ENCODE measurements at places on chromosomes 16 and 17. TPM values are rescaled to one million over a fixed set of nuclear protein-coding genes. Genes with fewer than 3 reads are reported as not detected.
A peak's percentile ranks its signal among the peaks of the same experiment; 100 is the strongest.

DNA sequence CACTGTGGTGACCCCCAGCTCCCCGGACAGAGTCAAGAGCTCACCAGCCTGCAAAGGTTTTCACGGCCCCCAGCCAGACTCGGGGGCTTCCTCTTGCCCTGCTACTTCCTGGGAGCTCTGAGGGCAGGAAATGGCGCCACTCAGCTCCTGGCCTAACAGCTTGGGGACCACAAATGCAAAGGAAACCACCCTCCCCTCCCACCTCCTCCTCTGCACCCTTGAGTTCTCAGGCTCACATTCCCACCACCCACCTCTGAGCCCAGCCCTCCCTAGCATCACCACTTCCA is 375 bp upstream of the SPN start:
- H3K27me3 ChIP-seq: no peaks in the 10 kb centered on the region
- peak overlapping the region; percentile 34 for H3K4me3 ChIP-seq
- no peak overlapping the region for H3K27ac ChIP-seq
- no peaks in the 10 kb centered on the region for H3K4me1 ChIP-seq

DNA sequence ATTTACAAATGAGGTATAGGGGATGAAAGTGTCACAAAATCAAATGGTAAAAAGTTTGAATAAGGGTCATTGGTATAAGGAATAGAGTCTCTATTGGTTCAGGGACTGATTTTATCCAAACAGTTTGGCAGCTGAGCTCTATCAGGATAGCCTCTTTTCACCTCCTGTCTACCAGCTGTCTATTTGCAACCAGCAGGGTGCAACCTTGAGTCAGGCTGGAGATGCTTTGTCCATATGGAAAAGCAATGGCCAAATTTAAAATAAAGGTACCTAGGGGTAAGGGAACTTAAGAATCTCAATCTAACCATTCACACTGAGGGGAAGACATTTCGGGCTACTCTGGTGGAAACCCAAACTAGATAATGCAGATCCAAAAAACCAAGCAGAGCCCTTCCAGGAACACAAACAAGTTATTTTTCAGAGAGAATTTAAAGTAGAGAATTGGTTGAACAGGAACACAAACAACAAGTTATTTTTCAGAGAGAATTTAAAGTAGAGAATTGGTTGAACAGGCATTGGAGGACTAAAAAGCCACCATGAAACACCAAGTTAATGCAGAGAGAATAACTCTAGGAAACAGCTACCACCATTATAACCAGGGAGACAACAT is 12.6 kb upstream of the CA10 start:
- no peaks in the 10 kb centered on the region for H3K36me3 ChIP-seq
- H3K27ac ChIP-seq: no peak overlapping the region
- DNase-seq: no peak
- H3K27me3 ChIP-seq: no peaks in the 10 kb centered on the region
- H3K4me1 ChIP-seq: no peaks in the 10 kb centered on the region

MMP15 gene
- total RNA-seq: 2.9 TPM

KRTAP4-5 gene
- total RNA-seq: not detected

GRCh38 chr17:8131844-8132441 is 8.0 kb upstream of the HES7 start:
- no peaks in the 10 kb centered on the region for H3K36me3 ChIP-seq
- DNase-seq: no peak
- no peak overlapping the region for H3K27ac ChIP-seq
- H3K27me3 ChIP-seq: peaks cover 35% of the 10 kb centered on the region
- H3K4me3 ChIP-seq: no peak overlapping the region

DNA sequence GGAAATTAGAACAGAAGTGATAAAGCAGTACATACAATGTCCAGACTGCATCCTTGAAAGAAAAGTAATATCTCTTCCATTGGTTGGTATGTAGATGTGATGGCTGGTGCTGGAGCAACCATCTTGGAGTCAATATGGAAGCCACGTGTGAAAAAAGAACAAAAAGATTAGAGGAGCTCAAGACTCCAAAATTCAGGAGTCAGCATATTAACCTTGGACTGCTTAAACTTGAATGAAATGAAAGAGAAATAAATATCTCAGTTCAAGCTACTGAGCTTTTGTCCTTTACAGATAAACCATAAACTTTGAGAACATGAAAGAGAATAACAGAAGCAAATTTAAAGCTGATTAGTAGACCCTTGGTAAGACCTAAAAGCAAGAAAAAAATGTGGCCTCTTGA is 197.9 kb downstream of the HS3ST3B1 start:
- no peaks in the 10 kb centered on the region for H3K4me1 ChIP-seq
- H3K36me3 ChIP-seq: no peaks in the 10 kb centered on the region
- H3K27ac ChIP-seq: no peak overlapping the region
- DNase-seq: no peak
- H3K4me3 ChIP-seq: no peak overlapping the region
- no peaks in the 10 kb centered on the region for H3K27me3 ChIP-seq

- no peaks in the 10 kb centered on the region for H3K4me1 ChIP-seq
- H3K27ac ChIP-seq: no peak overlapping the region
- no peaks in the 10 kb centered on the region for H3K27me3 ChIP-seq
Observed at GRCh38 chr17:60862482-60862881, 184.8 kb downstream of the BCAS3 start.

PLA2G10 gene
- not detected for total RNA-seq

GRCh38 chr17:67818110-67819002 is 6.9 kb upstream of the BPTF start:
- no peaks in the 10 kb centered on the region for H3K36me3 ChIP-seq
- H3K27me3 ChIP-seq: peaks cover 8% of the 10 kb centered on the region
- no peaks in the 10 kb centered on the region for H3K4me1 ChIP-seq
- H3K4me3 ChIP-seq: no peak overlapping the region
- DNase-seq: no peak
- H3K27ac ChIP-seq: no peak overlapping the region

- no peaks in the 10 kb centered on the region for H3K4me1 ChIP-seq
- H3K27me3 ChIP-seq: no peaks in the 10 kb centered on the region
- DNase-seq: no peak
- no peak overlapping the region for H3K4me3 ChIP-seq
Observed at GRCh38 chr17:56744721-56745120, 89.0 kb downstream of the C17orf67 start.

GRCh38 chr17:11053846-11054245 is 187.2 kb upstream of the SHISA6 start:
- DNase-seq: no peak
- no peaks in the 10 kb centered on the region for H3K4me1 ChIP-seq
- H3K27me3 ChIP-seq: no peaks in the 10 kb centered on the region
- H3K27ac ChIP-seq: no peak overlapping the region

DNA sequence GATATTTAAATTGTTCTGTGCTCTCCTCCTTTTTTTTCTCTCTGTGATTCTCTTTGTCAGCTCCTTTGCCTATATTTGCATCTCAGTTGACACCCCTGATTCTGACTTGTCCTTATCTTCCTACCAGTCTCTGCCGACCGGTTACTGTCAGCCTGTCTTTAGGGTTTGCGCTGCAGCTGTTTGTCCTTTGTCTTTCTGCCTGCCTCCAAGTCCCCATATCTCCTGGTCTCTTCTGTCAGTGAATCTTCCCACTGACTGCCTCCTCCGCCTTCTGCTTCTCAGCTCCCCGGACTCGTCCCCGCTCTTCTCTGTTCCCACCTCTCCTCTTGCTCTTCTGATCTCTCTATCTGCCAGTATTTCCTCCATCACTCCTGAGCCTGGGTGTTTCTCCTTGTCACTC is 5.2 kb downstream of the TLCD2 start:
- H3K36me3 ChIP-seq: no peaks in the 10 kb centered on the region
- no peak for DNase-seq
- no peaks in the 10 kb centered on the region for H3K27me3 ChIP-seq
- H3K4me3 ChIP-seq: no peak overlapping the region
- no peak overlapping the region for H3K27ac ChIP-seq

DNA sequence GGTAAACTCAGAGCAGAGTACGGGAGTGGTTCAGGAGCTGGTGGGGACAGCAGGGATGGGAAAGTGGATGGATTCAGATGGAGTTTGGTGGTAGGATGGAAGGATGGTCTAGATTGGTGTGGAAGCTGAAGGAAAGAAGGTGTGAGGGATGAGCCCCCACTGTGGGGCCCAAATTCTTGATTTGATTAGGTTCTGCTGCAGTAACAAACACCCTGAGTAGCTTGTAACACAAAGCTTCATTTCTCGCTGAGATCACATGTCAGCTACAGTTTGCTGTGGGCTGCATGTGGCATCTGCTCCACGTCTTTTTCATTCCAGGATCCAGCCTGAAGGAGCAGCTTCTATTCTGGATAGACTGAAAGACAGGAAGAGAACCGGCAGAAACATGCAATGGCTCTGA is 143.8 kb downstream of the IRX3 start:
- H3K36me3 ChIP-seq: no peaks in the 10 kb centered on the region
- no peaks in the 10 kb centered on the region for H3K27me3 ChIP-seq
- H3K27ac ChIP-seq: no peak overlapping the region

DNA sequence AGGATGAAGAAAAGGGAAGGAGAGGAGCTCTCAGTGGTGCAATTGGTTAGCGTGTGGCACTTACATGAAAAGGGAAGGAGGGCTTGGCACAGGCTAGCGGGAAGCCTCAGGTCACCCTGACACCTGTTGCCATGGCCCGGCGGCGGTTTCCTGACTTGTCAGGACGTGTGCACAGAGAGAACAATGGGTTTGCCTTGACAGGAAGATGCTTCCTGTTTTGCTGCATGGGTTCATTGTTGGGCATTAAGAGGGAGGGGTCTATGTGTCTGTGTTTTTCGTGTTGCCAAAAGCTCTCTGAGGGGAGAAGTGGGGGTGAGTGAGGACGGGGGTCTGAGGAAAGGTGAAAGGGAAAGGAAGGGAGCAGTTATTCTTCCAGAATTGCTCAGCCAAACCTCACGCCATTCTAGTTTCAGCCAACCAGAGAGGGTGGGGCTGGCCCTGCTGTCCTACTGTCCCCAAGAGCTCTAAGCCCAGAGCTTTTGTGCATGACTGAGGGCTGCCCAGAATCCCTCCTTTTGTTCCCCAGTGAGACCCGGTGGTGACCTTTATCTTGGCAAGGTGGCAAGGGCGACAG is 17.1 kb upstream of the CCR7 start:
- H3K27ac ChIP-seq: peak overlapping the region; percentile 83
- peaks cover 42% of the 10 kb centered on the region for H3K4me1 ChIP-seq
- peak; percentile 32 for DNase-seq
- H3K4me3 ChIP-seq: no peak overlapping the region

DNA sequence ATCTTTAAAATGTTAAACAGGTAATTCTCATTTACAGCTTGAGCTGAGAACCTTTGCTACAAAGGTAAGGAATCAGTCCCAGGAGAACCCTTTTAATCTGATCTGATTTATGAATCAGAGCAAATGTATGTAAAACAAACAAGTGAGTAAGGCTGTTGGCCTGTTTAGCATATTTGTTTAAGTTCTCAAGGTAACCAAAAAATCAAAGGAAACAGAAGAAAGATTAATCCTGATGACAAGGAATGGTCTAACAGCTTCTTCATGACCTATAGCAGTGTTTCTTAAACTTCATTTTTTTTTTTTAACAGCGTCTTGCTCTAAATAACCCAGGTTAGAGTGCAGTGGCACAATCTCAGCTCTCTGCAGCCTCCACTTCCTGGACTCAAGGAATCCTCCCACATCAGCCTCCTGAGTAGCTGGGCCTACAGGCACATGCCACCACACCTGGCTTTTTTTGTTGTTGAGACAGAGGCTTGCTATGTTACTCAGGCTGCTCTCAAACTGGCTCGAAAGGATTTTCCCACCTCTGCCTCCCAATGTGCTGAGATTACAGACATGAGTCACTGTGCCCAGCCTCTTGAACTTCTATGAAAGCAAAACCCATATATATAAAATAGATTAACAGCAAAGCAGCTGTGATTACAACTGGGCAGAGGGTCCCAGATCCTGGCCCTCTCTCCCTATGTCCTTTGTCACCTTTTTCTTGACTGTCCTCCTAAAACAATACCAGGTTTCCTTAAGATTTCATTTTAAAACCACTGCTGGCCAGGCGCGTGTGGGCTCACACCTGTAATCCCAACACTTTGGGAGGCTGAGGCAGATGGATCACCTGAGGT is 5.1 kb upstream of the JPT1 start:
- peaks cover 15% of the 10 kb centered on the region for H3K4me1 ChIP-seq
- peaks cover 15% of the 10 kb centered on the region for H3K36me3 ChIP-seq

KREMEN2 gene
- total RNA-seq: 2.1 TPM

C16orf95 gene
- total RNA-seq: 0.95 TPM

GRCh38 chr17:10435096-10435495 is 13.3 kb upstream of the MYH8 start:
- no peak overlapping the region for H3K27ac ChIP-seq
- no peaks in the 10 kb centered on the region for H3K36me3 ChIP-seq
- H3K27me3 ChIP-seq: peaks cover 3% of the 10 kb centered on the region

TMEM204 gene
- total RNA-seq: 4.3 TPM

HIGD1B gene
- 5.5 TPM for total RNA-seq

DNA sequence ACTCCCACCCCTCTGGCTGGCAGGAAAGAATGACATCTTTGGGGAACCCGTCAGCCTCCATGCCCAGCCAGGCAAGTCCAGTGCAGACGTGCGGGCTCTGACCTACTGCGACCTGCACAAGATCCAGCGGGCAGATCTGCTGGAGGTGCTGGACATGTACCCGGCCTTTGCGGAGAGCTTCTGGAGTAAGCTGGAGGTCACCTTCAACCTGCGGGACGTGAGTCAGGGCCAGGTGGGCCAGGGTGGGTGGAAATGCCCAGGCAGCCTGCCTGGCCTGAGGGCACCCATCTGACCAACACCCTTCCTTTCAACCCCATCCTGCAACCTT is 8.1 kb upstream of the DCAF7 start:
- H3K4me1 ChIP-seq: peaks cover 6% of the 10 kb centered on the region
- no peak overlapping the region for H3K4me3 ChIP-seq
- no peak for DNase-seq
- H3K36me3 ChIP-seq: no peaks in the 10 kb centered on the region
- H3K27ac ChIP-seq: no peak overlapping the region

DNA sequence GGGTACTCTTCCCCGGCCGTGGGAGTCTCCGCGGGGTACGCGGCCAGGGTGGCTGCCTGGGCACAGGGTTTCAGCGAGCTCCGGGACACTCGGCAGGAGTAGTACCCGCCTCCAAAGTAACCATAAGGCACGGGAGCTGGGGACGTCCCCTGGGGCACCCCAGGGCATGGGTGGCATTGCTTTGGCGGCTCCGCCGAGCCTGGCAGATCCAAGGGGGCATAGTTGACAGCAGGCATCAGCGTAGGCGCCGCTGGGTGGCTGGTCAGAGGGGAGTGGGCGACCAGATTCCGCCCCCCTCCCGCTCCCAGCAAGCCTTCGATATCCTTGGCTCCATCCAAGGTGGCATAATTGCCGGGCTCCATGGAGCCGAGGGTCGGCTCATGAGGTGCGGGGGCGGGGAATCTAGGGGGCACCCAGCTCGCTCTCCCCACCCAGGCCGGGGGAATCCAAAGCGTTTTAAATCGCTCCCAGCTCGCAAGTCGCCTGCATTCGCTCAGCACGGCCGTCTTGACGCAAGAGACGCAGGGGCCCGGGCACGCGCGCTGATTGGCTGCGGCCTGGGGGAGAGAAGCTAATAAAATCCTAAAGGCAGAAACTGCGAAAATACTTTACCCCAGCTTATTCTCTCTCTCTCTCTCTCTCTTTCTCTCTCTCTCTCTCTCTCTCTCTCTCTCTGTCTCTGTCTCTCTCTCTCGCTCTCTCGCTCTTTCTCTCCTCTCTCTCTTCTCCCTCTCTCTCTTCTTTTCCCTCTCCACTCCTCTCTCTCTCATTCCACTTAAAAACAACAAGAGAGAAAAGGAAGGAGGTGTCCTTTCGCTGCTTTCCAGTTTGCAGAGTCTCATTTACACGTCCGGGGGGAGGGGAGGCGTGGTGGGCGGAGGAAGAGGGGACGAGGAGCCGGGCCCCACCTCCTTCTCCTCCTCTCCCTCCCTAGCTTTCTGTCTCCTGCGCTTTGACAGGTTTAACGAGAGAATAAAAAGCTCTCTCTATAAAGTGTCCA is at the start of gene HOXB13:
TSS of gene HOXB13 (minus strand) at position 519 of the 1,000 bp plus-strand sequence. CDS start at position 362, 157 bp downstream.
- H3K27ac ChIP-seq: no peak within 1 kb of the TSS
- H3K4me3 ChIP-seq: no peak within 1 kb of the TSS
- DNase-seq: no peak

All from esophagus squamous epithelium (tissue), 5 donors.